Neural cell (in vitro differentiated cells): ENCODE measurements at places on chromosomes 2 and 18. TPM values are rescaled to one million over a fixed set of nuclear protein-coding genes. Genes with fewer than 3 reads are reported as not detected.

Gene IL18R1
- 0.09 TPM in 1 of 2 replicates, not detected in the other for polyA plus RNA-seq

Gene CDKL4
- polyA plus RNA-seq, result not detected in 2 replicates

Gene CFAP53
- polyA plus RNA-seq, result 0.26 and 0.64 TPM in 2 replicates

Gene ZNF892
- polyA plus RNA-seq, result 8.0 and 9.3 TPM in 2 replicates

Gene CHPF
- polyA plus RNA-seq, result 24.3 and 28.6 TPM in 2 replicates

Gene TMEM178A
- 31.8 and 32.4 TPM in 2 replicates for polyA plus RNA-seq

Gene DPY30
- 151 and 201 TPM in 2 replicates for polyA plus RNA-seq

Gene ANKMY1
- 6.6 and 16.6 TPM in 2 replicates for polyA plus RNA-seq

Gene MALL
- not detected in 2 replicates for polyA plus RNA-seq

Gene SLC16A14
- 125 and 128 TPM in 2 replicates for polyA plus RNA-seq

Gene ZNF516
- 8.3 and 11.5 TPM in 2 replicates for polyA plus RNA-seq
